GM04504 (cell line): ENCODE measurements at places on chromosomes 11 and 22.

- no peak for DNase-seq
Observed at GRCh38 chr22:30718491-30718890, 23.8 kb downstream of the OSBP2 start.

DNA sequence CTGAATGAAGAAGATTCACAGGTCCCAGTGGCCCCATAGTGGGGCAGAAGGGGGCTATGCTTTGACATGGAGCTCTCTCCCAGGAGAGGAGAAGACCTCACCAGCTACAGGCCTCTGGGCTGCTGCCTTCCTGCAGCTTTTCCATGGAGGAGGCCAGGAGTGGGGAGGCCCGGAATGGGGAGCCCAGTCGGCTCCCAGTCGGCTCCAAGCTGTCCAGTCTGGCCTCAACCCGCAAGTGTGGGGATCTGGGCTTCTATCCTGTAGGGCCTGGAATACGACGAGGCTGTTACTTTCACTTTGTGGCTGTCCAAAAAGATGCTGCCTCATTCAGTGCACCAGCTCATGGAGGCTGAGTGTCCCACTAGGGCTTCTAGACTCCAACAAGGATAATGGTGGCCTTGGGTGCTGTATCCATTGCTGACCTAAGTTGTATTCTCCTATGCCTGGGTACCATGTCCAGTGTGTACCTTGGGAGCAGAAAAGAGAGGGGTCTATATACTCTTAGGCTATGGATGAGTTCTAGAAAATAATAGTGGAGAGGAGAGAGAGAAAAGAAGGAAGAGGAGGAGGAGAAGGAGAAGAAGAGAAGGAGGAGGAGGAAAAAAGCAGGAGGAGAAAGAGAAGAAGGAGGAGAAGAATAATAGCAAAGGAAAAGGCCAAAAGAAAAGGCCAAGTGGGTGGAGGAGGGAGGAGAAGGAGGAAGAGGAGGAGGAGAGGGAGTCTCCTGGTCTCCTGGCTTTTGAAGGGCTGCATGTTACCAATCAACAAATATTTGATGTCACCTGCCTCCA, 1.1 kb downstream of the MYO18B start:
- no peak for DNase-seq

- DNase-seq: no peak
Observed at GRCh38 chr11:117827521-117828511, 3.3 kb upstream of the FXYD2 start.

DNA sequence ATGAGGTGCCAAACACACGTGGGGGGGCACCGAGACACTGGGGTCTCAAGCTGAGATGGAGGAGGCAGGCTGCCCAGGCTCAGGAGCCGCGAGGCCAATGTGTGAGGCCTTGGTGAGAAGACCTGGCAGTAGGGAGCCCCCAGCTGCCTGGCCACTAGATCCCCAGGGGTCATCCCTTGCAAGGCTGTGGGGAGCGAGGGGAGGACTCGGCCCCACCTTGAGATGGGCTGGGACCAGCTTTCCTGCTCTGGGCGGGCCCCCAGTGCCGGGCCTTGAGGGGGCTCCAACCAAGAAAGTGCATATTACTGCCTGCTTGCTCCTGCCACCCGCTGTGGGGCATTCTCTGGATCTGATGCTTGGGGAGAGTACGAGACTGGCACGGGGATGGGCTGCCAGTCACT, 107.0 kb downstream of the CTTN start:
- DNase-seq: no peak

DNA sequence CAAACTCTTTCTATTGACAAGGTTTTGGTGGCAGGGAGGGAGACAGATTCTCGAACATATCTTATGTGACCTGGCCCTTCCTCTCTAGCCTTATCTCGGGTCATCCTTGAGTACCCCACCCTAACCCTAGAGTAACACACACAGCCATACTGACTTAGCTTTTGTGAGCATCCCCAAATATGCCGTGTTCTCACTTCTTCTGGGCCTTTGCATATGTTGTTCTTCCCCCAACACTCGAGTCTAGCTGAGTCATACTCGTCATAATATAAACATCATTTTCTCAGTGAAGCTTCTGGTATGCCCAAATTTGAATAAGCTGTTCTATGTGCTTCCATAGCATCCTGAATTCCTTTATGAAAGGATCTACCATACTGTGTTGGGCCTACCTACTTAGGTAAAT, 8.0 kb downstream of the TTC17 start:
- no peak for DNase-seq

- no peak for DNase-seq
Observed at GRCh38 chr11:69531071-69531716, 49.7 kb downstream of the LINC01488 start.

DNA sequence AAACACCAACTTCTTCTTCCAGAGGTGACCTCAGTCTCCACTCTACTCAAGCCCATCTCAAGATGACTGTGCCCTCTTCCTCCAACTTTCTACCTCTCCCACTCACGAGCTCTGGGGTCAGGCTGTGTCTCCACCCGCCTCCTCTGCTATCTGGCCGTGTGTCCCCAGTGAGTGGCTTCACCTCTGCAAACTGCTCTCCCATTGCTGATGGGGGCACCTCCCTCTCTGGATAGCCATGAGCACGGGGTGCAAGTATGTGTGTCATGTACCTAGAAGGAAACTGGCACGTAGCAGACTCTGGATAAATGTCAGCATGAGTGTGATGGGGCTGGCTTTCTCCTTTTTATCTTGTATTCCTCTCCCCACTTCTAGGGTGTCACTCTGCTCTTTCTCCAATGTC, 18.3 kb upstream of the RAC2 start:
- no peak for DNase-seq

GRCh38 chr11:72718101-72718501, 34.1 kb downstream of the ARAP1 start:
- DNase-seq: no peak
